ENCODE measurements at places on chromosomes 3 and 15.

DNA sequence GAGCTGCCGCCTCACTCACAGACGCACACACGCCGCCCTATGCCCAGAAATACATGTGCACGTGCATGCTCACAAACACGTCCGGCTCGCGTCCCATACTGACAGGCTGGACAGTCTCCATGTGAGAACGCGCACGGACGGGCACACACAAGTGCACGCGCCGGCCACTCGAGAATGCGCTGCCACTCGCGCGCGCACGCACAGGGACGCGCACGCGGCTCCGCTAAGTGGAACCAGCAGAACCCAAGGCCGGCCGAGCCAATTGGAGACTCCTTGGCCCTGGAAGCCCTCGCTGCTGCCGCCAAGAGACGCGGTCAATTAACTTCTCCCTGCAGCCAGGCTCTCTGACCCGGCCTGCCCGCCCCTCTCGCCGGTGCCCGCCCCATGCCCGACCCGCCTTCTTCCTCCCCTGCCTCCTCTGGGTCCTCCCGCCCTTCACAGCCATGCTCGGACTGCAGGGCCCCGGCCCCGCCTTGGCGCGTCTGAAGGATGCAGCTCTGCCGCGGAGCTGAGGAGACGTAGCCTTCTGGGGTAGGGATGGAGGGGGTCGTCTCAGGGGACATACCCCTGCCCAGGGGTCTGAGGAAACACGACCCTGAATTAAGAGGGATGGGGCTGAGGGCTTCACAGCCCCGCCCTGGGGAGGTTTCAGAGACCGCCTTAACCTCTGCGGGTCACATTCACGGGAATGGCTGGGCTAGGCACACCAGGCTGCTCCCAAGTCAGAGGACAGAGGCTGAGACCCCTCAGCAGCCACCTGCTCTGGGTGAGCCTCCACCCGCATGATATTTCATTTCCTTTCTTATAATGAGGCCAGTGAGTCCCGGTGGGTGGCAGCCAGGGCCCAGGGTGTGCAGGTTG lies 15.0 kb downstream of the PTH1R start:
- peak; percentile 74 for DNase-seq

GRCh38 chr3:108342837-108343486 lies 46.6 kb downstream of the HHLA2 start:
- DNase-seq: no peak

- DNase-seq: no peak
These were observed 427.9 kb upstream of the AGTR1 start for GRCh38 chr3:148269816-148270215.

GRCh38 chr15:79084308-79084968 lies 6.1 kb downstream of the RASGRF1 start:
- DNase-seq: no peak

DNA sequence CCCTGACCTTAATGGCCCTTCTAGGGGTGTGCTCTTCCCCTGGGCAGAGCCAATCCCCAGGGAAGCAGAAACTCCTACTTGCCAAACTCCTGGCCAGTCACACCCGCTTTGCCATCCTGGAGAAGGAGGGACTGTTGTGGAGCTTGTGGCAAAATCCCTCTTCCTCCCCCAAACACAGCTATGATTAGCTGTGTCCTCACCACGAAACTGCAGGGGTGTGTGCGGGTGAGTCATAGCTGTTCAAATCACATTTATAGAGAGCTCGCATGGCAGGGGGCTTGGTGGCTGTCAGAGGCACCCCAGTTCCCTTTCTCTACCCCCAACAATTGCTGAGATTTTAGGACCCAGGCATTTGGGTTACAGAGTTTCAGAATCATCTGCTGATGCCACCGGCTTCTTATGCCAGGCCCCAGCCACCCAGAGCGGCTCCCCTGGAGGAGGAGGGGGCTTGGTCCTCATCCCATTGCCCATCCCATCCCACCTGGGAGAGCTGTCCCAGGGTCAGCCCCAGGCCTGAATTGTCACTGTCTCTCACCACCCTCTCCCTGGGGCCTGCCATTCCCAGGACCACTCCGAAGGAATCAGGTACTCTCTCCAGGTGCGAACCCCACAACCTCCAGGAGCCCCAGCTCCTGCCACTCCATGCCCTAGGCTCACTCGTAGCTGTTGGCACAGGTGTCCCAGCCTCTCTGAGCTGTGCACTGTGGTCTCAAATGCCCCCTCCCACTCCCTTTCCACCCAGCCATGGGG lies 28.8 kb upstream of the MAGEF1 start:
- DNase-seq: no peak

DNA sequence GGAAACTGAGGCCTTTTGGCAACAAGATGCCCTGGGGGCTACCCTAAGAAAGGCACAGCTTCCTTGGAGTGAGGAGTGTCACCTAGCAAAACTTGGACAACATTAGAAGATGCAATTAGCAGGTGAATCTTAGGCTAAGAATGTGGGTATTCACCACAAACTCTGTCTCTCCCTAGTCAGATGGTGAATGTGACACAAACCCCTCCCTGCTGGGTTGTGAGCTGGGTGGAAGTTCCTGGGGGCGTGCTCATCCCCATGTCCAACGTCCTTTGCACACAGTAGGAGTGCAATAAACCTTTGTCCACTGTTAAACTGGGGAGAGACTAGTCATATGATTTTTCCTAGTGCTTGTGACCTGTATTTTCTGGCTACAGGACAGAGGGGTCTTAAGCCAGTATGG lies 67.1 kb upstream of the SH3GL3 start:
- peak; percentile 30 for DNase-seq

GRCh38 chr3:46710229-46710628 lies 7.4 kb downstream of the PRSS50 start:
- no peak for DNase-seq

DNA sequence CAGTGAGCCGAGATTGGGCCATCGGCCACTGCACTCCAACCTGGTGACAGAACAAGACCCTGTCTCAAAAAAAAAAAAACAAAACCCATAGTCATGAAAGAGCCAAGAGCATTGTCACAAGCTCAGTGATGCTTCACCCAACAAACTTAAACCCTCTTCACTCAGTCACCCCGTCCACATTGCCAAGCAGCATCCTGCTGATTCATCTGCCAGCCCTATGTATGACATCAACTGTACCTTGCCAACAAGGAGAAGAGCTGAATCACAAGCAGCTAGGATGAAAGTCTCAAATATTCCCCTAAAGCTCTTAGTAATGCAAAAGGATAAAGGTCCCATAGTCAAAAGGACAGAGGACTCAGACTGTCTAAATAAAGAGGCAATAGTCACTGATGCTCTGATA lies 90.0 kb downstream of the ANO10 start:
- peak; percentile 60 for DNase-seq

DNA sequence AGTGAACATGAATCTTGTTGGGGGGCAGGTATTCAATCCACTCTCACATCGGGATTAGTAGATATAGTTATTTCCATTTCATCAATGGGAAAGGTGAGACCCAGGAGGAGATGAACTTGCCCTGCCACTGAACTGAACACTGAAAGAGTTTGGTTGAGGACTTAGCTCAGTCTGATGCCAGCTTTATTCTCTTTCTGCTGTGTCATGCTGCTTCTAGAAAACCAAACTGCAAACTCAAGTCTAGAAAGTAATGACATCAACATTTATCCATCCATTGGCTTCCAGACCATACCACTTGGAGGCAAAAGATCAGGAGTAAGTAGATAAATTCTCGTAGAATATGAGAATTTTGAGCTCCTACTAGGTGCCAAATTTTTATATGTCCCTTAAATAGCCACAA lies 288.0 kb upstream of the CTNNB1 start:
- DNase-seq: peak; percentile 33

GRCh38 chr3:197539651-197540051 lies 16.1 kb downstream of the BDH1 start:
- DNase-seq: no peak

DNA sequence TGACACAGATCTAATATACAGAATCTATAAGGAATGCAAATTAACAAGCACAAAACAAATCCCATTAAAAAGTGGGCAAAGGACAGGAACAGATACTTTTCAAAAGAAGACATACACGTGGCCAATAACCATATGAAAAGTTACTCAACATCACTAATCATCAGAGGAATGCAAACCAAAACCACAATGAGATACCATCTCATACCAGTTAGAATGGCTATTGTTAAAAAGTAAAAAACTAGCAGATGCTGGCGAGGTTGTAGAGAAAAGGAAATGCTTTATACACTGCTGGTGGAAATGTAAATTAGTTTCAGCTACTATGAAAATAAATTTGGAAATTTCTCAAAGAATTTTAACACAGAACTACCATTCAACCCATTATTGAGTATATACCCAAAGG lies 50.7 kb downstream of the ADAMTS17 start:
- DNase-seq: no peak

DNA sequence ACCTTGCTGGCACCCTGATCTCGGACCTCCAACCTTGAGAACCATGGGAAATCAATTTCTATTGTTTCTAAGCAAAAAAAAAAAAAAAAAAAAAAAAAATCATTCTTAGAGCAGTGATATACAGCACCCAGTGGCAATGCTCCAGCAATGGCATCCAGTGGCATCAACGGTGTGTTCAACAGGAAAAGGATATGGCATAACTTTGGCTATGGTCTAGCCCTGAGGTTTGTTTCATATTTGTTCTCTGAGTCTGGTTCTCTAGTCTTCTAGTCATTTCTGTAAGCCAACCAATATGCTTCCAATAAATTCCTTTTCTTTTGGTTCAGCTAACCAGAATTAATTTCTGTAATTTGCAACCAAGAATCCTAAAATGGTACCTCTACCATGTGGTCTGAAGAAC lies 19.2 kb downstream of the DENND4A start:
- no peak for DNase-seq

DNA sequence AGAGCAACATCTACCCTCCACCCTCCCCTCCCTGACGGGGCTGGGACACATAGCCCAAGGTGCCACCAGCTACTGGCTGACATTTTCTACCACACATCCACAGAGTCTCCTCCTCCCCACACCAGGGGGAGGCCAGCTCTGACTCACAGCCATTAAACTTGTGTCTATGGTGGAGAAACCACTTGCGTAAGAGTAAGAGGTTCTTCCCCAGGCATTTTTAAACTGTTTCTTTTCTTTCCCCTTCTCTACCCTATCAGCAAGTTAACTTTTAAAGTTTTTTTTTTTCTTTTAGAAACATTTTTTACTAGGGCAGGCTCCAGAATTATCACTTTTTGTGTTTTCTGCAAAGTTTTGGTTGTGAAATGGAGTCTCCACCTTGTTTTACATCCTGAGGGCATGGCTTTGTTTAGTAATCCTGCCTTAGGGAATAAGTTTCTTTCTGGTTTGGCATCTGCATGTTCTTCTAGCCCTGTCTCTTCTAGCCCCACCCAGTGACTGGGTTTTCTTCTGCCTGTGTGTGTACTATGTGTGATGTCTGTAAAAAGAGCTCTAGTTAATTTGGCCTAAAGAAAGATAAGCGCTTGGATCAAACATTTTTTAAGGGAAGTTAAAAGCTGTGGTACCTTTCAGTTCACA lies 148.8 kb upstream of the GADL1 start:
- no peak for DNase-seq

GRCh38 chr3:11637901-11638458 lies 5.7 kb downstream of the VGLL4 start:
- DNase-seq: no peak

GRCh38 chr3:71201939-71202338 lies 381.6 kb downstream of the FOXP1 start:
- DNase-seq: no peak
